NCI-H345 (cell line): ENCODE measurements at places on chromosomes 3 and 15.
A peak's percentile ranks its signal among the peaks of the same experiment; 100 is the strongest.

GRCh38 chr15:63439536-63440264, 58.1 kb upstream of the CA12 start:
- peak; percentile 73 for DNase-seq

DNA sequence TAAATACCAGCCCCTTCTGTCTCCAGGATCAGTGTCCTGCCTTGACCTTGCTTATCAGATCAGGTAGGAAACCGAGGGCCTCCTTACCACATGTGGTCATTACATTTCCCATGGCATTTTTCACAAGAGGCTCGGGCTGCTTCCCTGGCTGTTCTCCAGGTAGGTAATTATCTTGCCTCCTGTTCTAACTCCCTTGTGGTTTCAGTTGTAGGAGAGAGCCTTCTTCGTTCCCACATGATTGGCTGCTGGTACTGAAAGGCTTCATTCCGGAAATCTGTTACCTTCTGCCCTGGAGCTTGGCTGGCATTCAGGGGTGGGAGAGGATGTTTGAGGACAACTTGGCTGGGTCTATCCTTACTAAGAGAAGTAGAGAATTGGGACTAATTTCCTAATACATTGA, 46.8 kb upstream of the RORA start:
- DNase-seq, result peak; percentile 38

DNA sequence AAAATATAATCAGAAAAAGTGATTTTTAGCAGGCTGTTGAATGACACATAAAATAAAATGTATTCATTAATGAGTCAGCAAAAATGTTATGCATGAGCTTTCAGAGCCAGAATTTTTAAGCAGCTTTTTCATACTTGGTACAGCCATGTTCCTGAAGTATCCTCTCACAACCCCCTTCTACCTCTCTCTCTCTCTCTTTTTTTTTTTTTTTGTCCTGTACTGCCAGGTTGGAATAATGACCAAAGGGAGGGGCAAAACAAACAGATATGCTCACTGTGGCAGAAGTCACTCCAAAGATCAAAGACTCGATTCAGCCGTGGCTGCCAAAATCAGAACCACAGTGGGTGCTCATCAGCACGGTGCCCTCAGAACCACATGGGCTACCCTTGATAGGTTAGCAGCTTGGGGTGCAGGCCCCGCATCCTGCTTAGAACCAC, 383.0 kb downstream of the ZBTB20 start:
- no peak for DNase-seq

GRCh38 chr15:43913026-43913780, 86.4 kb downstream of the WDR76 start:
- DNase-seq, result no peak

DNA sequence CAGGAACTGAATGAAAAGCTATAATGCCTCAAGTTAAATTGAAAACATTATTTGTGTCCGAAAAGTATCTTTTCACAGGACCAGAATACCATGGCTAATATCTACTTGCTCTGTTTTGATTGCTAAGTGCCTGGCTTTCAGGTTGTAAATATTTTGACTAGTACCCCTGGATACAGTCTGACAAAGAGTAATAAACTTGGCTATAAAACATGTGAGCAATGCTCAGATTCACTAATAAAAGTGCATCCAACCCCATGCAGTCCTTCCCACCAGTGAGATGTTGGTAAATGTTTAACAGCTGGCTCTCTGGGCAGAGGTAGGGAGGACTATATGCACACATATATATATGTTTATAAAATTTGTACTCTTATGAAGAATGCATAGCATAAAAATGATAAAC, 281.8 kb upstream of the TGFBR2 start:
- DNase-seq, result no peak

DNA sequence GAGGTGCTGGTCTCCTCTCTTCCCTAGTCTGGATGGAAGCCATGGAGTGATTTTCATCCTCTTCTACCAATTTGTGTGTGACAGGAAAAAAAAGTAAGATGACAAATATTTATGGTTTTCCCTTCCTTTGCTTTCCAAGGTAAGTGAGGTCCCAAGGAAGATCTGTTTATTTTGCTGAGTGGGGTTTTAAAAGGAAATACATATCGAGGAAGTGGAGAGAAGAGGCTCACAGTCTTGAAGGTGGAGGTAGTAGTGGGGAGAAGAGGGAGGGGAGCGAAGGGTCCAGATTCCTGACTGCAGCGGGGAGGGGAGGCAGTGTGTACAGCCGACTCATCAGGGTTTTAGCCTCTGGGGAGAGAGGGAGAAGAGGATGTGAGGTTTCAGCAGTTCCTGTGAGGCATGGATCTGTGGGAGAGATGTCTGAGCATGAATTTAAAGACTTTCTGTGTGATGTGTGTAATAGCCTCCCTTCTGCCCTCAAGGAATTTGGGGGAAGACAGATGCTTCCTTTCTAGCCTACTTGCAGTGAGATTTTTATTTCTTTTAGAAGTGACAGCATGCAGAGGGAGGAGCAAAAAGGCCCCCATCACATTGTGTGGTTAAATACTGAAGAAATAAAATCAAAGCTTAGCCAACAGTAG, 272.4 kb downstream of the THRB start:
- no peak for DNase-seq

DNA sequence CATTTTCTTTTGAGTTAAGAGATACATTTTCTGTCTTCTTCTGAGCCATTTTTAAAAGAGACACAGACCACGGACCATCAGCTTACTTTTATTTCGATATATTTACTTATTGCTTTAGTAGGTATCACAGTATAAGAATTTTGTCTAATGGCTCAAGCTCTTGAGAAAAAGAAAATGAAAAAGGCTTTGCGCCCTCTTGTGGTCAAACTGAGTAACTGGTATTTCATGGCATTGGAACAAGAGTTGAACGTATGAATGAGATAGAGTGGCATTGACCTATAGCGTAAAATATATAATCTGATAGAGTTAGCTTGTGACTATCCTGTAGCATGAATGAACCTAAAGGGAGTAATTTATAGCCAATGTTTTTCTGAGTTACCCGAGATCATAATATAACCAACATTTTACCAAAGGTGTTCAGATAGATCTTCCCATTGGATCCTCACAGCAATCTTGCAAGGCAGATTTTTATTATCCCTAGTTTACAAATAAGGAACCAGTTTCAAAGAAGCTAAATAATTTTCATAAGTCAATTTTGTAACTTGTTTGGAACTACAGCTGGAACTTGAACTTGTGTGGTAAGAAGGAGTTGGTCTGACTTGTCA, 154.6 kb downstream of the POLR2M start:
- peak; percentile 37 for DNase-seq

GRCh38 chr3:5304789-5305683, 117.5 kb downstream of the EDEM1 start:
- DNase-seq, result peak; percentile 50

GRCh38 chr3:169228522-169228921, 435.0 kb downstream of the MECOM start:
- DNase-seq, result no peak

DNA sequence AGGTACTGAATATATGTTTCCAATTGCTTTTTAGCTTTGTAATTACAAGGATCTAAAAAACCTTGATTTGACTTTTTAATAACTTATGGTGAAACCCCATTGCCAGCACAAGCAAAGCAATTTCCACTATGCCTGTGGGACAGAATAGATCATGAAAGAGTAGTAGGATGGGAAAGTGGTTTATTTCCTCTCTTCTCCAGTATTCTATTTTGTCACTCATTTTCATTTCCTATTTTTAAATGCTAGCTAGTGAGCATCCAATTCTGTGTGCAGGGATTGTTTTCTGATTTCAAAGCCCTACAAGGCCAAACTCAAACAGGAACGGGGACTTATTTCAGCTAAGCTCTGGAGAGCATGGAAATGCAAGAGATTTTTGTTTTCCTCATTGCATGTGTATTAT, 132.0 kb upstream of the TGFBR2 start:
- DNase-seq, result no peak

DNA sequence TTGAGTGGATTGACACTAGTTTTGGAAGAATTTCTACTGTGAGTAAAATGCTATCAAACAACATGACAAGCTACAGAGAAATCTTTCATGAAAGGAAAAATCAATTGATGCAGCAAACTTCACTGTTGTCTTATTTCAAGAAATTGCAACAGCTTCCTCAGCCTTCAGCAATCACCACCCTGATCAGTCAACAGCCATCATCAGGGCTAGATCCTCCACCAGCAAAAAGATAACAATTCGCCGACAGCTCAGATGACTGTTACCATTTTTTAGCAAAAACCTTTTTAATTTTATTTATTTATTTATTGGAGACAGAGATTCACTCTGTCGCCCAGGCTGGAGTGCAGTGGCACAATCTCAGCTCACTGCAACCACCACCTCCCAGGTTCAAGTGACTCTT, 44.0 kb downstream of the MLH1 start:
- DNase-seq, result no peak

- no peak for DNase-seq
Measured at GRCh38 chr15:83127547-83128150, 20.2 kb downstream of the TM6SF1 start.

- peak; percentile 71 for DNase-seq
Measured at GRCh38 chr3:38960953-38961622, 90.7 kb downstream of the SCN11A start.

DNA sequence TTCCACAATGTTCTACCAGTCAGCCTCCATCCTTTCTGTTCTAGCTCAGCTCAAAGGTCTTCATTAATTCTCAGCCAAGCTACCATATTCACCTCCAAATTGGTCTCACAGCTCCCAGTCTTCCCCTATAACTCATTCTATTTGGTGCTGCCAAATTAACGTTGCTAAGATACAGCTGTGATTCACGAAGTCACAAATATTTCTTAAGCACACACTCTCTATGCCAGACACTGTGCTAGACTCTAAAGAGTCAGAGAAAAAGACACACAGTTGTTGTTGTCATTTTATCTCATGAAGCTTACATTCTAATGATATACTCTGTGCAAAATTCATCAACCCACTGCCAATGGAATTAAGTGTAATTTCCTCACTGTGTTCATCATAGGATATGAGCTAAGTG, 102.8 kb downstream of the FRMD5 start:
- no peak for DNase-seq

GRCh38 chr15:70154718-70155347, 57.1 kb upstream of the TLE3 start:
- DNase-seq, result no peak

DNA sequence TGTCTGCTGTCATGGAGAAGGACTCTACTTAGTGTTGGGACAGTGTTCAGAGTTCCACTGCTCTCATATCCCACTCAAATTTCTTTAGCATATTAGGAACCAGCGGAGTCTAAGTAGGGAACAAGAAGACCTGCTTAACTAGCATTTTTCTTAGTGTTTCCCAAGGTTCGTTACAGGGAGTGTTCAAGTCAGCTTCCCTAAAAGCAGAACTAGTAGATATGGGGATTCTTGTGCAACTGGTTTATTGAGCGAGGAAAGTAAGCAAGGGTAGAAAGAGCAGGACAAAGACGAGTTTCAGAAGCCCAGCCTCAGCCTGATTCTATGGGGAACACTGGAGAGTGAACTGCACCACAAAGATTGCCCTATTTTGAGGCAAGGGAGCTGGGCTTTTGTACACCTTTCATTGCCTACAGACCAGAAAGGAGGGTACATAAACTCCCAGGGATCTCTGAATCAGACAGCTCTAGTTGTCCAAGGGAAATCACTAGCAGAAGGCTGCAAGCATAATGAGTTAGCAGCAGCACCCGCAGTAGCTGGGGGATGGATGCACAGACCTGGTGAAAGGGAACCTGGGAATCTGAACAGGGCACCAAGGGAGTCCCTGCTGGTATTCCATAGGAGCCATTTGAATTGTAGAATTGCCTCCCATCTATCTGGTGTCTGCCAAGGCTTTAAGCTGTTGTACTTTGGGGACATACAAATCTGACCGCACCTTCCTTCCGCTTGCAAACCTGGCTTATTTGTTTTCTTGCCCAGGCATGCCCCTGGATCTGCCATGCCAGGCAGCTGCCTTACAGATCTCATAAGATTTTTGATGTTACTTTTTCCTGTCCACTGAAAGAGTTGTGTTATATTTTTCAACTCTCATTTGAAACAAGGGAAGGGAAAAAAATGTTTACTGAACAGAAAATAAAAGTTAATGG, 15.1 kb downstream of the CMTM7 start:
- DNase-seq, result peak; percentile 72

DNA sequence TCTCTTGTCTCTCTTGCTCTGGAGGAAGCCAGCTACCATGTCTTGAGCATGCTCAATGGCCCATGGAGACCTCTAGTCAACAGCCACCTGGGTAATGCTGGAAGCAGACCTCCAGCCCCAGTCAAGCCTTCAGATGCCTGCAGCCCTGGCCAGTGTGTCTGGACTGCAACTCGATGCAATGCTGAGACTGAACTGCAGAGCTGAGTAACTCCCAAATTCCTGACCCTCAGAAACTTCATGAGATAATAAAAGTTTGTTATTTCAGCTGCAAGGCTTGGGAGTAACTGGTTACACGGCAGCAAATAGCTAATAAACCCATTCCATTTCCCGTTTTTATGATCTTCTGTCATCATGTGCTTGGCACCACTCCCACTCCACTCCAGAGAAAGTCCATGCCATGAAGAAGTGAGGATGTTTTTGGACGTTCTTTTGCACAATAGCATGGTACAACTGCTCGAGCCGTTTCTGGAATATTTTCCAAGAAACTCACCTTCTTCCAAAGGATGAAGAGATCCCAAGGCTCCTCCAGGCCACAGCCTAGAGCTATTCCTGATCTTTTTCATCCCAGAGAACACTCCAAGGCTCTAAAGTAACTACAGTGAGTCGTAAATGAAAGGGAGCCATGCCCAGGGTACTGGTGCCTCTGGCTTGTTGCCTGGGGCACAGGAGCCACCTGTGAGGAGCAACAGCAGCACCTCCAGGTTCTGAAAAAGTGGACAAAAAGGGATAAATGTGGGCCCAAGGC, 72.0 kb upstream of the KLF13 start:
- no peak for DNase-seq

DNA sequence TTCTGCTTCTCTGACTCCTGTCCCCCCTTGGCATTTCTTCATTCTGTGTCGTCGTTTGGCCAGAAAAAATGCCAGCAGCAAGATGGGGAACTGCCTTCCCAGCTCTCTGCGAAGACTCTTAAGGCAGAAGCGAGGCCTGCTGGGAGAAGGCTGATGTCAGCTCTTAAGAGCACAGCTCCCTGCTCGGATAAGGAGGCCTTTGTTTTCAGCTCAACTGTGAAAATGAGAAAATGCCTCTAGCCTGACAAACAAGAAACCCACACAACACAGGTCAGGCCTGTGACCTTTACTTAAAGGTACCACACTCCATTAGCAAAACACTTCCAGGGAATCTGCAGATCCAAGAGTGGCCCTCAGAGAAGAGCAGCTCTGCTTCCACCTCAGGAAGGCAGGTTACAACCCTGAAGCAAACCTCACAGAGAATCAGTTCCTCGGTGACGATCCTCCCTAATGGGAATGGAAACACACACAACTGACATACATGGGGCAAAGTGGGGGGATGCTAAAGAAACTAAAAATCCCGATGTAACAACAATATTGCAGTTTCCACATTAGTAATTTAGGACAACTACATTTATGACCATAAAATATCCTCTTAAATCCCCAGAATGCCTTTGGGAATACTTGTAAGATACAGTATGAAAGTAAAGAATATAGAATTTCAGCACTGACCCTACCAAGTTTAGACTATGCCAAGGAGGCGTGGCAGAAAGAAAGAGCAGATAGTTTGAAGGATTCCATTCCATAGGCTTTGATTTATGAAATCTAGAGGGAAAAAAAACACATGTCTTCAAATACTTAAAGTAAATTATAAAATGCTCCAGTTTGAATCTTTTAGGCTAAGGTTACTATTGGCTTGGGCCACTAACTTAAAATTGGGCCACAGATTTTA, 52.1 kb downstream of the VGLL4 start:
- no peak for DNase-seq
